Stimulated activated CD8-positive, alpha-beta memory T cell treated with anti-CD3 and anti-CD28 coated beads, Interleukin-4, amount 100 ng/mL, for 1 hour (primary cell): ENCODE measurements at places on chromosomes 2 and 18.

- no peak for DNase-seq
Measured at GRCh38 chr18:43367895-43368294, 90.6 kb upstream of the SYT4 start.

GRCh38 chr18:78659748-78660147 lies 319.9 kb upstream of the SALL3 start:
- no peak for DNase-seq

GRCh38 chr18:62741584-62741983 lies 26.2 kb downstream of the PHLPP1 start:
- no peak for DNase-seq

- no peak for DNase-seq
Measured at GRCh38 chr2:229511524-229511923, 202.8 kb downstream of the DNER start.

DNA sequence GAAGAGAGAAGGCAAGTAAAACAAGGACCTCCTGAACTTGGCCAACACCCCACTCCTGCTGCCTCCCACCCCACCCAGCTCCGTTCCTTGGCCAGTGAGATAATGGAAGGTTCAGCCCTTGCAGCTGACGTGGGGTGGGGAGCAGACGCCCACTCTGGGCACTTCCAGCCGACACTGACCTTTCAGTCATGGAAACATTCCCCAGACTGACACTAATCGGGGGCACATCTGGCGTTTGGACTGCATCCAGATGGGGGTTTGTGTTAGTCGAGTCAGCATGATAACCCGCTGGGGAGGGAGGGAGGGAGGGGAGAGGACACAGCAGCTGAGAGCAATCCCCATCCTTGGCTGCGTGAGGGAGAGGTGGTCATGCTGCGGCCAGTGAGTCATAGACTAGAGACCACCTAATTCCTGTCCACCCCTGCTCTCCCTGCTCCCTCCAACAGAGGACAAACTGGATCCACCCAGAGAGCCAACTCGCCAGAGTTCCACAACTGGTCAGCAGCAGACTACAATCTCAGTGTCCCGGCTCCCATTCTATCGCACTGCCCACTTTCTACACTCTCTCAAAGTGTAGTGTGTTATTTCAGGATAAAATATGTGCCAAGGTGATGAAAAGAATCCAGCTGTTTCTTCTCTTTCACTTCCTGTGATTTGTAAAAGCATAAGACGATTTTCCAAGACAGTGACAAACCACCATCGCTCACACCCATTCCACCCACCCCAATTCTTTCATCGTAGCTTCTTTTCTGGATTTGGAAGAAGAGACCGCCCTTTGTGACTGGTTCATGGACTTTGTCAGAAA lies 115.4 kb upstream of the PKDCC start:
- DNase-seq, result no peak

DNA sequence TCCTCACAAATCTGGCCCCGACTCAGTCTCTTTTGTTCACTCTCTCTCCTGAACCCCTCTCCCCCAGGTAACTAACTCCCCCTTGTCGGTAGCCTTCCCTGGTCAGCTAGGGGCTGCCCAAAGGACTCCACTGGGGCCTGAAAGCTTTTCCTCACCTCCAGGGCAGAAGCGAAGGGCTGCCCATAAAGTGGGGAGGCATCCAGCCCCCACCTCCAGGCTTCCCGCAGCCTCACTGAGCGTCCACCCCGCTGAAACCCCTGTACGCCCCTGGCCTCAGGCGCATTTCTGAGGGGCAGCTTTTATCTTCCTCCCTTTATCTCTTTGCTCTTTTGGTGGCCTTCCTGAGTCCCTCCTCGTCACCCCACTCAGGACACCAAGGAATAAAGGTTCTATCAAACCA lies 249.3 kb downstream of the CYP26B1 start:
- no peak for DNase-seq

- no peak for DNase-seq
Measured at GRCh38 chr2:69968609-69969008, 7.2 kb upstream of the ASPRV1 start.

DNA sequence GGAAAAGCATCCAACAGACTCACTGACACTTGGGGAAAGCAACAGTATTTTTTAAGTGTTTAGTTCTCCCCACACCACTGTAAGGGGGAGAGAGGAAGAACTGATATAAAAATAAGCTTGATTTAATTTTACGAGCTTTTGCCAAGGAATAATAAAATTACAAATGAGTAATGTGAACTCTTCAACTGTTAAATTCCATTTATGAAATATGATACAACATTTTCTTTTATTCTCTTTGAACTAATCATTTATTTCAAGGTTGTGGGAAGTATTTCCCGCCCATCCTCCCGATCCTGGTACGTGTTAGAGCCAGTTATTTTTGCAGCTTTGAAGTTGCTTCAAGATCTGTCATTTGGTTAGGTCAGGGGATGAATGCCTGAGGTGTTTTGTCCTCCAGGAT lies 35.2 kb downstream of the WDPCP start:
- no peak for DNase-seq
